ENCODE measurements at places on chromosomes 16 and 17.

DNA sequence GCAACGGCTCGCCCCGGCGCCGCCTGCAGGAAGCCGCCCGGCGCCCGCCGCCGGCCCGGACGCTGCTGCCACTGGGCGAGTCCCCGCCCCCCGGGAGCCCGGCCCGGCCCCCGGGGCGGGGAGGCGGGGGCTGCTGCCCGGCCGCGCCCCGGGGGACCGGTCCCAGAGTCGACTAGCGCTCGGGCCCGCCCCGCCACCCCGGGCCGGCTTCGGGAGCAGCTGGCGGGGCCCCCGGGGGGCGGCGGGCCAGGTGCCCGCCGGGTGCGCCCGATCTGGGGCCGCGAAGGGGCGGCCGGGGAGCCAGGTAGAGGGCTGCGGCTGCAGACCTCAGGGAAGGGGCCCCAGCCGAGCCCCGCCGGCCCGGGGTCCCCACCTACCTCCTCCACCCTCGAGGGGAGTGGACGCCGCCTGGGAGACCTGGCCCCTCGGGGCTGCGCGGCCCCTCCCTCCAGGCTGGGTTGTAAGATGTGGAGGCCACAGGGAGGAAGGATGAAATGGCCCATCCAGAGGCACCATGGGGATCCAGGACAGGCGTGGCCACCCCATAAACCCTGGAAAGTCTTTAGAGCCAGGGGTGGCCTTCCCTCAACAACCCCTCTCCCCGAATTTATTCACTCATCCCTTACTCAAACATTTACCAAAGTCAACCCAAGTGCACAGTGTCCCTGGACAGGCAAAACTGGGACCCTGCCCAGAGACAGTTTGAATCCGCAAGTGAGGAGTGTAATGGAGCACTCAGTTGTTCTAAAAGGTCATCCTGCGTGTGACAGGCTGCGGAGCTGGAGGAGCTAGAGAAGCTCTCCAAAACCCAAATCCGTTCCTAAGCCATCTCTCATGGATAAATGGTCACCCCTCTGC lies at the start of gene CDYL2:
CDYL2 (minus strand) TSS at position 73 of the 858 bp plus-strand sequence. CDS start 425 bp downstream, outside the sequence.
- DNase-seq: no peak

DNA sequence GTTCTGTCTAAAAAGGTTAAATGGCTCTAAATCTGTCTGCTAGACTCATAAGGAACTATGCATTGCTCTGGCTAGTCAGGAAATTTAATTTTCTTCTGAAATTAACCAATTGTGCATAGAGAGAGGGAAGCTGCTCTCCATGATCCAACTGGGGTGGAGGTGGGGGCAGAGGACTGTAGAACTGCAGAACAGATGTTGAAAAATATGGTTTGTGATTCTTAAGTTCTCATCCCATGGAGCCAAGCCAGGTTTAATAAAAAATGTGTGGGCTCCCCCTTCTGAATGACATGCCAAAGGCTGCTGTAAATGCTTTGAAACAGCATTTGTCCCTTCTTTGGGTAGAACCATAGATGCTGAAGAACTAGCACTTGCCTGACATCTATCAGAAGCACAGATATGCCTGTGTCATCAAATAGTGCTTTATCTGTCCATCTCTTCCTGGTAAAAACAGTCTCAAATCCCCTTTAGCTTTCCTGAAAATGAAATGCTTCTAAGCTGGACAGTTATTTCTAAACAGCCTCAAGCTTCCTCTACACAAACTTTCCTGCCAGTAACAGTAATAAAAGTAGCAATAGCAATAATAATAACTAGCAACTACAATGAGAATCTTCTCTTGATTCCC lies 221.4 kb downstream of the CDH8 start:
- DNase-seq: no peak

- no peak for DNase-seq
Observed at GRCh38 chr16:64094181-64094965, 1027.5 kb downstream of the CDH11 start.

GRCh38 chr17:66548659-66549310 lies 246.4 kb downstream of the PRKCA start:
- DNase-seq: no peak

DNA sequence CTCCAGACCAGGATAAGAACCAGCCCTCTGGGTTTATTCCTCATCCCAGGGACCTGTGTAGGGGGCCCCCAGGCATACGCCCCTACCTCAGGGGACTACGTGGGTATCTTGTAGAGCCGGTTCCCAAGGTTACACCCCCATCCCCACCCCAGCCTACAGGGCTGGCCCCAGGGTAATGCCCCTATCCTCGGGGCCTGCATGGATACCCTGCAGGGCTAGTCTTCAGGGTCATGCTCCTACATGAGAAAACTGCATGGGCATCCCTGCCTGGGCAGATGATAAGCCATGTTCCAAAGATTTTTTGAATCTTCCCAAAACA lies 14.2 kb downstream of the HDAC5 start:
- DNase-seq: no peak

- no peak for DNase-seq
Observed at GRCh38 chr17:73030501-73030921, 62.0 kb downstream of the SLC39A11 start.

DNA sequence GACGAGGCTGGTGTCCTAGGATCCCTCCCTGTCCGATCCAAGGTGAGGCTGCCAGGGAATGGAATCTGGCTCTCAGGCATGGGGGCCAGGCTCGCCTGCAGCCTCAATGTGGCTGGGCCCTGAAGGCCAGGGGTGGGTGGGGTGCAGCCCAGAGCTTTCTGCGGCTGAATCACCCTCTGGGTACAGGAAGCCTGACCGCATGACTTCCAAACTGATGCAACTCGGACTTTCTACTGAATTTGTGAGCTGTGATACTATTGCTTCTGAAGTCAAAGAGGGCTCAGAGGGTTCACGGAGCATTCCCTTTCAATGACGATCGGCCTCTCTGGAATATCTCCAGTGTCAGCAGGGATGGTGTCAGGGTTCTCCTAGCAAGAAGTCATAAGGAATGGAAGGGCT lies 123.7 kb downstream of the METRNL start:
- DNase-seq: peak; percentile 62

- DNase-seq: no peak
Observed at GRCh38 chr16:27726621-27727261, 176.8 kb downstream of the KATNIP start.

DNA sequence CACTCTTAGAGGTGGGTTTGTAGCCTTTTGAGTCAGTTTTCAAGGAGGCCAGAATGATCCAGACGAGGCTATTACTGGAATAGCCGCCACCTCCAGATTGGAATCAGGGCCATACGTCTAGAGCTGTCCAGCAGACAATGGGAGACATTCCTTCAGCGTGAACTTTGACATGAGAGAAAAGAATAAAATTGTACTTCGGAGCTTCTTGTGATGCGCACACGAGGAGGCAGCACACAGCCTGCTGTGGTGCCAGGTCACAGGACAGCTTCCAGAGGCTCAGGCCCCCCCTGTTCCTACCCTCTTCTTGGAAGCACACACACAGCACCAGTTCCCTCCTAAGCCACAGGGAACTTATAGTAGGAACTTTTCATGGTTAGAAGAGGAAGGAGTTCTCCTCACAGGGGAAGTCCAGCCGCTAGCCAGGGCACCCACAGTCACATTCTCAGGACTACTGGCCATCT lies 81.0 kb downstream of the VPS53 start:
- DNase-seq: no peak

GRCh38 chr16:14102925-14103720 lies 32.0 kb downstream of the MRTFB start:
- no peak for DNase-seq

Data from PC-9 (cell line).